Hematopoietic multipotent progenitor cell treated with erythropoietin and hydrocortisone succinate and interleukin-3 and kit ligand, for 17 days (in vitro differentiated cells): ENCODE measurements at places on chromosomes 2 and 18.
A peak's percentile ranks its signal among the peaks of the same experiment; 100 is the strongest.

DNA sequence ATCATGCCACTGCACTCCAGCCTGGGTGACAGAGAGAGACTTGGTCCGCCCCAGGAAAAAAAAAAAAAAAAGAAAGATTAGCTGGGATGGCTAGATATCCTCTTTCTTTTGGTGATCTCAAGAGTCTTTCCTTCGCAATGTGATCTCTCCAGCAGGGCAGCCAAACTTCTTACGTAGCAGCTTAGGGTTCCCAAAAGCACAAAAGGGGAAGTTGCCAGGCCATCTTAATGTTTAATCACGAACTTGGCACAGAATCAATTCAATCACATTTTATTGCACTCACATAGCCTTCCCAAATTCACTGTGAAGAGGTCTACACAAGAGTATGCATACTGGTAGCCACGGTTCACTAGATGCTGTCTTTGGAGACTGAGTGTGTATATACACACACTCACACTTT lies 53.1 kb downstream of the VIL1 start:
- DNase-seq = no peak

- no peak for DNase-seq
Observed at GRCh38 chr2:205245652-205246051, 436.6 kb upstream of the NRP2 start.

GRCh38 chr18:74722237-74722636 lies 124.6 kb downstream of the ZNF407 start:
- no peak for DNase-seq

DNA sequence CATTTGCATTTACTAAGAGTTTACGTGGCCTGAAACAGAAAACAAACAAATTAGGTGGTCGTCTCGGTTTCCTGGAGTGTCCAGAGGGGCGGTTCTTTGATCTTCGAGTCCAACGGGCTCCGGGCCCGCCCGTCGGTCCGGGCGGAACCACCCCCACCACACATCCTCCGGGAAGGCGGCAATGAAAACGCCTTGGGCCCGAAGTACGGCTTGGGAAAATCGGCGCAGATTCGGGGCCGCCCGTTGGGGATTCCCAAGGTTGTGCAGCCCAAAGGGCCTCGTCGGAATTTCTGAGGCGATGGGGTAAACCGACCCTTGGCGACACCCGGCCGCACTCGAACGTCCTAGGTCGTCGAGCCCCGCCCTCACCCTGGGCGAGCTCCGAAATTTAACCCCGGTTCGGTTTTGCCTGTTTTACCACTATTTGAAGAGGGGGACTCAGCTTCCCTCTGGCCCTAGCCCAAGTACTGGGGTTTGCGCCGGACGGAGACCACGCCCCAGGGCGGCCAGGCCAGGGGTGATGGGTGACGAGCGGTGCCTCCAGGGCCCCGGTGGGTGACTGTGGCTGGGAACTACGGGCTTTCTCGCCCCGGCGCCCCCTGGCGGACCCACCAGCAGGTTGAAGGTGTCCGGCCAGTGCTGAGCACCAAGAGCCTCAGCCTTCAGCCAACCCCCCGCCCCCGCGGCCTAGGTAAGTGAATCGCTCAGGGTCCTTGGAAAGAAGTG lies 1.9 kb upstream of the CFAP53 start:
- DNase-seq = peak; percentile 76

DNA sequence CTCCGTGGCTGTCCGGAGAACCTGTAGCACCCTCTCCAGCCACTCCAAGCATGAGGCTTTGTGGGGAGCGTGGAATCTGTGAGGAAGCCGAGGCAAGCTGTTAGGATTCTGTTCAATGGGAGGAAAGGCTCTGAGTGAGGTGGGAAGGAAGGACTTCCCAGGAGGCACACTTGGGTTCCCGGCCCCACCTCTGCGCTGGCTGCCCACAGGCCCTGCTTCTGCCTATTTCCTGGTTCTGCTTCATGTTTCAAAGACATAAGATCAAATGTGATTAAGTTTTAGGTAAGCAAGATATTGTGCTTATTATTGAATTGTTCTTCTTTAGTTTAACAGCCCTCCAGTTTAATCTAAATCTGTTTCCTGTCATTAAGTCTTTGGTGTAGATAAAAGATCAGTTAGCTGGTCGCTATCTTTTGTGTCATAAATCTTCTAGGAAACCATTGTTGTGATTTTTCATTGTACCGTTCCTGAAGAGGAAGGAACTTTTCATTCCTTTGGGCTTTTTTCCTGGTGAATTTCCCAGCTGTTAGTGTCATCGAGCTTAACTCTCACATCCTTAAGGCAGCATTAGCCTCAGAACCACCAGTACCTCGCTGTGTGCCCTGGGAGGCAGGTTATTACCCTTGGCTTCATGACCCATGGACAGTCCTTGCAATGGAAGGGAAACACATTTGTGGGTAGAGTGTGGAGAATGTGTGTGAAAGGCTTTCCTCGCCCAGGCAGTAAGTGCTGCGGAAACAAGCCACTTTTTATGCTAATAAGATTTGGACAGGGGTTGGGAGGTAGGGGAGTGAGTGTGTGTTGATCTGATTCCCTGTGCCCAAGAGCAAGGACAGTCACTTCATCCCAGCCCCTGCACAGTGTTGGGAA lies 61.9 kb upstream of the ALPP start:
- no peak for DNase-seq

DNA sequence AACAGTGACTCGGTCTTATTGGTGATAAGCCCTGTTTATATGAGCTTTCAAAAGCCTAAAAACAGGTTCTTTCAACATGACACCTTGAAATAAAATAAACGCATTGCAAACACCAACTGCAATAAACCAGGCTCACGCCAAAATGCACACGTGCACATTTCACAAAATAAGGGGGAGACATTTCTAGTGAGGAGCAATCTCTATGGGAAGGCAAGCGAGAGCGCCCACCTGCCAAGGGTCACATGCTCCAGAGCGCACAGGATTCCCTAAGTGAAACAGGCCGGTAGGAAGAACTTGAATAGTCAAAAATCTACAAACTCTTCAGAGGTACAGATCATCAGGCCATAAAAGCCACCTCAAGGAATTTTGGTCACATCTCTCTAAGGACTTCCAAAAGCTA lies 1.9 kb downstream of the PID1 start:
- no peak for DNase-seq

- DNase-seq = no peak
Observed at GRCh38 chr2:17911491-17912260, 33.2 kb downstream of the KCNS3 start.

GRCh38 chr18:80159713-80160636 lies 50.9 kb downstream of the ADNP2 start:
- DNase-seq = peak; percentile 10

GRCh38 chr18:2325308-2325849 lies 245.9 kb downstream of the METTL4 start:
- no peak for DNase-seq

GRCh38 chr18:23811176-23811575 lies 121.9 kb downstream of the LAMA3 start:
- DNase-seq = no peak

DNA sequence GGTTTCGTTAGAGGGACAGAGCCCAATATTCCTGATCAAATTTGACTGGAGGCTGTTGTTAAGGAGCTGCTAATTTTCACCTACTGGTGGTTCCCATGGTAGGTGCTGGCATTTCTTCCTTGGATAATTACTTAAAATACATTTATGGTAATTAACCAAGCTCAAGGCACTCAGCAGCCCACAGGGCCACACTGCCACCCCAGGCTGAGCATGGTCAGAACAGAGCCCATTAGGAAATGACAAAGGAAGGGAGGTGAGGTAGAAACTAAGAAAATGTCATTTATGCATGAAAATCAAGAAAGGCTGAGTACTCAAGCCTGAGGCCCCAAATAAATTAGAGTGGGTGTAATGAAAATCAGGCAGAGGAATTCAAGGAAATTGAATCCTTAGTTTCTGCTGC lies 510.2 kb upstream of the GYPC start:
- no peak for DNase-seq

GRCh38 chr2:219172231-219173154 lies 2.7 kb upstream of the SLC23A3 start:
- peak; percentile 23 for DNase-seq

GRCh38 chr18:44323125-44323524 lies 357.6 kb upstream of the SETBP1 start:
- no peak for DNase-seq

GRCh38 chr2:222904557-222905258 lies 43.9 kb downstream of the ACSL3 start:
- no peak for DNase-seq

- no peak for DNase-seq
Observed at GRCh38 chr18:49795612-49796552, 17.5 kb downstream of the ACAA2 start.

- no peak for DNase-seq
Observed at GRCh38 chr2:219622472-219622871, 5.0 kb upstream of the SLC4A3 start.

DNA sequence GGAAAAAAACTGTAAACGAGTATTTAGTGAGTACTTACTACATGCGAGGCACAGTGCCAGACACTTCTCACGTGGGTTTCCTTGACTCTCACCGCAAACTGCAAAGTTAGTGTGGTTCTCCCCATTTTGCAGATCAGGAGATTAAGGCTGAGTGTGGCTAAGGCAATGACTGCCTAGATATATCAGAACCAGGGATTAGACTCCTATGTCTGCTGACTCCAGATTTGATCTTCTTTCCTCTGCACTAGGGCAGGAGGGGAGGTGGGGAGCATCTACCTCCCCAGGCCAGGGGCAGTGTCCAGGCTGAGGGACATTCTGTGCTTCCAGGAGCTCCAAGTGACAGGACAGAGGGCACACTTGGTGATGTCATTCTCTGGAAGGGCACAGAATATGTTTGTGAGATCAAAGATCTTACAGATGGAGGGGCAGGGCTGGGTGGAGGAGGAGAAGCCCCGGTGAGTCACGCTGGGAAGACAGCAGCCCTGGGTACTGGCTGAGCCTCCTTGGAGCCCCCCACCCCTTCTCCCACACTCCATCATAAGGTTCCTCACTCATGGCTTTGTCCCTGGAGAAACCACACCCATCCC lies 92.4 kb downstream of the RHOB start:
- DNase-seq = no peak

- no peak for DNase-seq
Observed at GRCh38 chr2:58959996-58960395, 718.9 kb upstream of the FANCL start.

GRCh38 chr2:85814802-85815550 lies 61.2 kb downstream of the ATOH8 start:
- no peak for DNase-seq
